Stimulated activated CD4-positive, alpha-beta T cell treated with anti-CD3 and anti-CD28 coated beads, Interleukin-2, amount 100 ng/mL, for 24 hours (primary cell): ENCODE measurements at places on chromosomes 13 and 19.

- no peak for DNase-seq
These were observed 77.4 kb downstream of the DOCK9 start for GRCh38 chr13:98900442-98900841.

- peak; percentile 65 for DNase-seq
These were observed 7.9 kb upstream of the JUNB start for GRCh38 chr19:12783291-12783848.

GRCh38 chr13:112657850-112658445 lies 31.9 kb upstream of the ATP11A start:
- DNase-seq, result no peak

DNA sequence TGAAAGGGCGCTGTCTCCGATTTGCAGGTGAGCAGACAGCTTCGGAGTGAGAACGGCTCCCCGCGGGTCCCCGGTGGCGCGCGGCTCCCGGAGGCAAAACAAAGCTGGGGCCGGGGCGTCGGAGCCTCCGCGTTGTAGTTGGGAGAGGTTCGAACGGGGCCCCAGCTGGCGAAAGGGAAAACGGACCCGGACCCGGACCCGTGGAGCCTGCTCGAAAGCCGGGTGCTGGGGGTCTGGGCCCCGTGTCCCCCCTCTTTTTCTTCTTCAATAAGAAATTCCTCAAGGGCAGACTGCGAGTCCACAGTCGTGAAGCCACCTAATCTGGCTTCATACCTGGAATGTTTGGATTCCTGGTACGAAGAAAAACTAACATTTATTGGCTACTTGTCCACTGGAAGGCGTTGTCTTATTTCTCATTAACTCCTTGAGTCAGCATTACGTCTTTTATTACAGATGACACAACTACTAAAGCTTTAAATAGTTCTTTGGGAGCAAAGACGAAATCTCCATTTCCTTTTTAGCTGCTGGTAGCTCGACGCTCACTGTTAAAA lies 632 bp upstream of the MTIF3 start:
- DNase-seq, result peak; percentile 41

GRCh38 chr13:46605825-46606554 lies 53.0 kb downstream of the LRCH1 start:
- DNase-seq, result no peak
